Upper lobe of left lung (tissue), 6 donors: ENCODE measurements at places on chromosomes 1 and 21. TPM values are rescaled to one million over a fixed set of nuclear protein-coding genes. Genes with fewer than 3 reads are reported as not detected.
A peak's percentile ranks its signal among the peaks of the same experiment; 100 is the strongest.

DNA sequence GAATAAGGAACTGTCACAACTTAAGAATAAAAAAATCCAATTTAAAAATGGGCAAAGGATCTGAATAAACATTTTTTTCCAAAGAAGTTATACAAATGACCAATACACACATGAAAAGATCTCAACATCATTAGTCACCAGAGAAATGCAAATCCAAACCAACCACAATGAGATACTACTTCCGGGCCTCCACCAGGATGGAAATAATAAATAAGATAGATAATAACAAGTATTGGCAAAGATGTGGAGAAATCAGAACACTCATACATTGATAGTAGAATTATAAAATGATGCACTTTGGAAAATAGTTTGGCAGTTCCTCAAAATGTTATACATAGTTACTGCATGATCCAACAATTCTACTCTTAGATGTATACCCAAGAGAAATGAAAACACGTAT lies 18.7 kb downstream of the ZSWIM5 start:
- H3K4me1 ChIP-seq: no peaks in the 10 kb centered on the region
- H3K27me3 ChIP-seq: no peaks in the 10 kb centered on the region
- H3K27ac ChIP-seq: no peak overlapping the region
- no peaks in the 10 kb centered on the region for H3K36me3 ChIP-seq
- DNase-seq: no peak

DNA sequence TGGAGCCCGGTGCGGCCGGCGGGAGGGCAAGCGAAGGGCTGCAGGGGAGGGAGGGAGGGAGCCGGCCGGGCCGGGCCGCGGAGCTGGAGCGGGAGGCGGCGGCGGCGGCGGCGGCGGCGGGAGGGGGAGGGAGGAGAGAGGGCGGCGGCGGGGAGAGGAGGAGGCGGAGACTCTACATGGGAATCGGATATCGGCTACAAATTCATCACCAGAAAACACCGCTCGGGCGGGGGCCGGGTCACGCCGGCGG lies at the start of gene AKT3:
Gene AKT3, minus strand, starts transcription at position 42 of the 250 bp plus-strand sequence. CDS start 7,073 bp downstream, outside the sequence.
- H3K27ac ChIP-seq: peak within 1 kb of the TSS; percentile 95
- DNase-seq: no peak
- H3K4me3 ChIP-seq: peak within 1 kb of the TSS; percentile 85
- peaks cover 5% of the 10 kb centered on the region for H3K27me3 ChIP-seq
- peaks cover 25% of the 10 kb centered on the region for H3K4me1 ChIP-seq
- H3K36me3 ChIP-seq: no peaks in the 10 kb centered on the region

DNA sequence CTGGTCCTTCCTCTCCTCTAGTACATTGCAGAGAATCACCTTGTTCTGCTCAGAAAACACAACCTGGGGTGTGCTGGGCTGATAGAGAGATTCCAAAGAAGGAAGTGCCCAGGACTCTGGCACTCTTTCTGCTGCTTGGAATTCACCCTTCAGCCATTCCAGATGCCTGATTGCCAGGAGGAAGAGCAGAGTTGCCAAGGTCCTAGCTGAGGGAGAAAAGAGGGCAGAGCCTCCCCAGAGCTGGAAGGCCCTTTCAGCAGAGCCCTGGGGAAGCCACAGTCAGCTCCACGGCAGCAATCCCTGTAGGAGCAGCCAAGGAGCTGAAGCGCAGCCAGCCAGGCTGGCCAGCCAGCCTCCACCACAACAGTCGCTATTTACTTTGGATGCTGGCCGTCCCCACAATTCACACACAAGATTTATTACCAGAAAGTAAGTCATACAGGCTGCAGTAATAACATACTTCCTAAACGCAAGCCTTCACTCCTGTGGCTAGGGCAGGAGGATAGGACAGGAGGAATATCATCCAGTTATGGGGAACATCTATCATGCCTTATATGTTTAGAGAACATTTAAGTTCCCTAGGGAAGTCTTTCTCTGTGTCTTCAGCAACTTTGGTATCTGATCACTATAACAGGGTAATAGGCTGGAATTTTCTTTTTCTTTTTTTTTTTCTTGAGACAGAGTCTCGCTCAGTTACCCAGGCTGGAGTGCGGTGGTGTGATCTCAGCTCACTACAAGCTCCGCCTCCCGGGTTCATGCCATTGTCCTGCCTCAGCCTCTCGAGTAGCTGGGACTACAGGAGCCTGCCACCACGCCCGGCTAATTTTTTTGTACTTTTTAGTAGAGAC lies 36.6 kb upstream of the SLC44A3 start:
- DNase-seq: peak; percentile 86
- no peaks in the 10 kb centered on the region for H3K27me3 ChIP-seq
- peaks cover 20% of the 10 kb centered on the region for H3K4me1 ChIP-seq
- peak overlapping the region; percentile 89 for H3K27ac ChIP-seq
- no peak overlapping the region for H3K4me3 ChIP-seq

DNA sequence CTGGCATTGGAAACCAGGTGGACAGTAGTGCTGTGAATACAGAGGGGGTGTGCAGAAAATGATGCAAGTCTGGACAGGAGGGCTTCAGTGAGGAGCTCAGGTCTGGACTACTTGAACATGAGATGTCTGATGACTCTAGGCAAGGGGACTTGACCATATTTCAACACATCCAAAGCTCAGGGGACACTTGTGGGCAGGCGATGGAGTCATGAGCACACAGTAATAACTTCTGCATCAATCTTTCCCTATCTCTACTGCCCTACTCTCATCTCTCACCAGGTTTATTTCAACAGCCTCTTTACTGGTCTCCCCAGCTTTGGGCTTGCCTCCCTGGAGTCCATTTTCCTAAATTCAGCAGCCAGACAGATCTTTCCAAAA lies 21.9 kb downstream of the FMO2 start:
- no peak overlapping the region for H3K4me3 ChIP-seq
- H3K4me1 ChIP-seq: no peaks in the 10 kb centered on the region
- no peak for DNase-seq
- peak overlapping the region; percentile 14 for H3K27ac ChIP-seq

DNA sequence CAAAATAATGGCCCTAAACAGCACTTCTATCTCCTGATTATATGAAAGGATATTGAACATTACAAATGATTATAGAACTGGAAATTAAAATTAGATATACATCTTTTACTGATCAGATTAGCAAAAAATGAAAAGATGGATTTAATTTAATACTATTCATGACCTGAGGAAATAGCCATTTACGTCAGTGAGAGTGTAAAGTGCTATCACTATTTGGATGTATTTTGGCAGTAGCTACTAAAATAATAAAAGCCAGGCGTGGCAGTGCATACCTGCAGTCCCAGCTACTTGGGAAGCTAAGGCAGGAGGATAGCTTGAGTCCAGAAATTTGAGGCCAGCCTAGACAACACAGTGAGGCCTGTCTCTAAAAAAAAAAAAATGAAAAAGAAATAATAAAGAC lies 5.3 kb downstream of the C4BPB start:
- H3K27me3 ChIP-seq: no peaks in the 10 kb centered on the region
- no peak for DNase-seq
- no peak overlapping the region for H3K4me3 ChIP-seq
- peaks cover 8% of the 10 kb centered on the region for H3K4me1 ChIP-seq
- H3K36me3 ChIP-seq: no peaks in the 10 kb centered on the region

The LDLRAD2 gene
- total RNA-seq: 0.59 TPM

The PRAMEF20 gene
- total RNA-seq: not detected

The C8A gene
- not detected for total RNA-seq
